KBM-7 (cell line): ENCODE measurements at places on chromosomes 4 and X.

DNA sequence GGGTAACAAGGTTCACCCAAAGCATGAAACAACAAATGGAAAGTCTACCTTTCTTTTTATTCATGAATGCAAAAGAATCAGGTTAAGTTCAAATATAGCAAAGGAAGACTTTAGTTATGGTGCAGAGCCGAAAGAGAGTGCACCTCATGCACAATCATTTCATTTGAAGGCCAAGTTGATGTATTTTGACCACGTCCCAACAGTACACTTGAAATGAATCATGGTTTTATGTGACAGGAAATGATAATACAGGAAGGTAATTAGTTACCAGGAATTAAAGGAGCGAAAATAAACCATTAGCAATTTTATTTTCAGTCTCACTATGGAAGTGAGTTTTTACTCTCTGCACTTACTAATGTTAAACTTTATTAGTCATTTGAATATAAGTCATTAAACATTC lies 281.2 kb upstream of the DIAPH2 start:
- DNase-seq: no peak

- no peak for DNase-seq
Observed at GRCh38 chr4:51958199-51958968, 61.8 kb downstream of the LRRC66 start.

DNA sequence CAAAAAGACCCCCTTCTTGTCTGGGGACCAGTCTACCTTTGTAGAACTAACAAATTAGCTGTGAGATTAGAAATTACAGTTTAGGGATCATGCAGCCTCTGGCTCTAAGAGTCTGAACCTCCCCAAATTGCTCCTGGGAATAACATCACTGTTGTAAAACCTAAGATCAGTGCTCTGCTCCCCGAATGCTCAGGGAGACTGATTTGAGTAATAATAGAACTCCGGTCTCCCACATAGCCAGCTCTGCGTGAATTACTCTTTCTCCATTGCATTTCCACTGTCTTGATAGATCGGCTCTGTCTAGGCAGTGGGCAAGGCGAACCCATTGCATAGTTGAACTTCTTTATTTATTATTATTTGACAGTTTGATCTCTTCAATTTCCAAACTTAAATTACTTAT lies 160.8 kb upstream of the VCX3A start:
- no peak for DNase-seq

- DNase-seq: no peak
Observed at GRCh38 chrX:41014776-41015360, 70.4 kb upstream of the USP9X start.

- DNase-seq: no peak
Observed at GRCh38 chrX:68720851-68721250, 73.4 kb downstream of the STARD8 start.
